ENCODE measurements at places on chromosomes 5 and 9.

GRCh38 chr5:151063142-151063989 lies 17.5 kb downstream of the TNIP1 start:
- no peak for DNase-seq

- DNase-seq, result no peak
Observed at GRCh38 chr9:137793196-137793841, 84.3 kb upstream of the CACNA1B start.

- no peak for DNase-seq
Observed at GRCh38 chr9:7316166-7316795, 483.3 kb downstream of the DMAC1 start.

GRCh38 chr9:134434894-134435506 lies 108.7 kb downstream of the RXRA start:
- peak; percentile 83 for DNase-seq

DNA sequence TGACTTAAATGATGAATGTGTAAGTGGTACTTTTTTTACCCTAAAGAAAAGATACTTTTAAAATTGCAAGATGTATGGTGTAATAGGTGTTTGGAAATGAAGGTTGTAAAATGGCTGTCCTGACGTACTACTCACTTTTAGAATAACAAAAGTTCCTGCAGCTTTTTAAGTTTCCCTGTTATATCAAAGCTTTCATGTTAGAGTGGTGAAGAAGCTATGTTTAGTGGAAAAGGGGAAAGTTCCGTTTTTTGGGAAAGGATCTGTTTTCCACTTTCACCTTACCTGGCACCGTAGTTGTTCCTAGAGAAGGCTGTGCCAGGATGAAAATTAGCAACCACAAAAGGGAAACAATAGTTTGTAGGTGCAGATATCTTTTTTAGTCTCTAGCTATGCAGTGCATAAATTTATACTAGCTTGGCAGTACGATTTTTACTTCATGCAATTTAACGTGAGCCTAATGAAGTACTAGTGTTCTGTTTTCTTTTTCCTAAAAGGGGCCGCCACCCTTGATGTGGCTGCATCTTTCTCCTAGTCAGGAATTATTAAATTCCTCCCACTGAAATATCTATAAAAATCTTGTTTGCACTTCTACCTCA lies 1.3 kb downstream of the TNPO1 start:
- no peak for DNase-seq

DNA sequence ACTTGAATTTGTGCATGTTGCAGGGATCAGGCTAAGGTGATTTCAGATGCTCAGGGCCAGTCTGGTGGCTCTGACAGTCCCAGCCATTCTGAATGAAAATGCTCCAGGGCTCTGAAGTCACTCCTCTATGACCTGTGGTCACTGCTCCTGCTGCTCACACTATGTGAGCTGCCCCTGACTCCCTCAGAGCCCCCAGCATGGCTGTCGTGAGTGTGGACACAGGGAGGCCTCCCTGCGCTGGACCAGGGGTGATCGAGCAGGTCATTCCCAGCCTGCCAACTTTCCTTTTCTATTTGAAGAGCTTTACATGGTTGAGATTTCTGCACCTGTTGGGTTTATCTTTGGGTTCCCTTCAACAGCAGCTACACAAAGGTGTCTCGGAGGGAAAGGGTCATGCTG lies 74.5 kb downstream of the WNK2 start:
- DNase-seq, result peak; percentile 23

DNA sequence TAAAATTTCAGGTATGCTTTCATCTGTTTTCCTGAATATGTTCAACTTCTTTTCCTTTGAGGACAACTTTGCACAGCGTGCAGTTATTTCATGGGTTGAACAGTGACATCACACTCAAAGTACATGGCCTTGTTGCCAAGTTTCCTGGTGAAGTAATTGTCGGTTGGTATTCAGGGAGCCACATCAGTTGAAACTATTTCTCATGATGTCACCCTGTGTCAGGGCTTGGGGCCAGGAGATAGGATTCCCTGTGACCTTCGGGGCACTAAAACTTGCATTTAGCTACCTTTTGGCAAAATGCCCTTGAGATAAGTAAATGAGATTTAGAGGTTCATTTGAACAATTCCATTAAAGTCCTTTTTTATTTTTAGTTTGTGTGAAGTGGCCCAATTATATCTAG lies 383.9 kb downstream of the SH3GL2 start:
- no peak for DNase-seq

- no peak for DNase-seq
Observed at GRCh38 chr5:151663617-151664293, 23.0 kb downstream of the SPARC start.

GRCh38 chr9:101354143-101354764 lies 30.6 kb downstream of the BAAT start:
- DNase-seq, result no peak

- no peak for DNase-seq
Observed at GRCh38 chr9:134059661-134060395, 8.0 kb downstream of the BRD3 start.

- no peak for DNase-seq
Observed at GRCh38 chr5:109105631-109106267, 304.0 kb downstream of the PJA2 start.

- DNase-seq, result no peak
Observed at GRCh38 chr5:178381921-178382695, 149.5 kb upstream of the PHYKPL start.
